ENCODE measurements at places on chromosomes 7 and 10.
A peak's percentile ranks its signal among the peaks of the same experiment; 100 is the strongest.

GRCh38 chr7:70678621-70679251 is 453.2 kb upstream of the GALNT17 start:
- no peak for DNase-seq

DNA sequence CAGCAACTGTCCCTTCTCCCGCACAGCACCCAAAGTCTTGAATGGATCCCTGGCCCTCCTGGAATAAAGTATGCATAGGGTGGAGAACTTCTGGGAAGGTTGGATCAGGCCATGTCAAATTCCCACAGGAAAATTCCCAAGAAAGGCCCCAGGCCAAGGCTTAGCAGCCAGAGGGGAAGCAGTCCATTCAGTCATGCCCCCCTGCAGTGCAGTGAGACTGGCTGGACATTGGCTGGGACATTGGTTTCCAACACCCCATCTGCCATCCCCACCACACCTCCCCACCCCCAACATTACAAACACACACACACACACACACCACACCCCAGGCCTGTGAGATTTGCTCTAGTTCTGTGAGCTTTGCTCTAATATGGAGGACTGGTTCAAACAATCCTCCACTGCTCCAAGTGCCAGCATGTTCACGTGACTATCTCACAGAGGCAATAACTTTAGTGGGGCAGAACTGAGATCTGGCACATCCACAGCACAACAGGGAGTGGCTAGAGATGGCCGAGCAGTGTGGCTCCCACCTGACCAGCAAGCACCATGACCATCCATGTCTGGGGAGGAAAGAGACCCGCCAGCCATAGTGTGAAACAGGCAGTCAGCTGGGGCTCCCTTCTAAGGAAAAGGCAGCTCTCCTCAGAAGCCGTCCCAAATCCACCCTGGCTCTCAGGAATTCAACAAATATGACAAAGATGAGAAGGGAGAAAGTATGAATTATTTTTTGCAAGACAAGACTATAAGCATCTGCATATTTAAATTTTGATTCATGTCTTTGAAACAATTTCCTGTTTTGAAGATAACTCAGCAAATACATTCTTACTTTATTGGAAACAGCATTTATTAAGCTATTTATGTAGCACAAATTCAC is 6.7 kb upstream of the FAM170B start:
- no peak for DNase-seq

DNA sequence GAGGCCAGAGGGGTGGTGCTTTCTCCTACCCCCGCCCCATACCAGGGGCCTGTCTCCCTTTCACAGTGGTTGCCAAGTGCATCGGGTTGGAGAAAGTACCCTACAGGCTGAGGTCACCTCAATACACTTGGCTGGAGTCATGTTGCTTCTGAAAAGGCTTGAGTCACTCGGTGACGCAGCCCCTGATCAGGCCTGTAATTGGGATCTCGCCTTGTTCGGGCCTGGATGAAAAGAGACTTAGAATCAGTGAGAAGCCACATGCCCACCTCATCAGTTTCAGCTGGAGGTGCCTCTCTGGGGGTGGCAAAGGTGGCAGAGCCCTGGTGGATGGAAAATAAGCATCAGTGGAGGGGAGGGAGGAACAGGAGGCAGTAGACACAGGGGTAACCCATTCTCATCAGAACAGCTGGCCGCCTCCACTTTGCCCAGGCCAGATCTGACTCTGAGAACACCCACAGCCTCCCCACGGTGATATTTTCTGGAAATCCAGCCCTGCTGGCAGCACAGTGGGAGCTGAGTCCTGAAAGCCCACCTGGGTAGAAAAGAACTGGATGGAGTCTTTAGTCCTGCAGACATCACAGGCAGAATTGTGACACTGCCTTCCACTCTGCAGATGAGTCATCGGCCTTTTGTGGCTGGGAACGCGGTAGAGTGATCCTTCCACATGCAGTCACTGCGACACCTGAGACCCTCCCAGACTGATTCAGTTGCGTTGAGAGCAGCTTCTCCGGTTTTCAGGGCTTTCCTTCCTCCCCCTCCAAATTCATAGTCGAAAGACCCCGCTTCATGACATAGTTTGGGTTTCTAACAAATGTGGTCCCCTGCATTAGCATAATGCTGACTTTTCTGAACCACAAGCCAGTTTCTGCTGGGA is 108.0 kb downstream of the GRK5 start:
- peak; percentile 51 for DNase-seq

- no peak for DNase-seq
Observed at GRCh38 chr7:135827391-135827790, 78.8 kb upstream of the FAM180A start.

Data from GM12864 (cell line).